ENCODE measurements at places on chromosomes 4 and X.

GRCh38 chr4:11421116-11421515, 7.6 kb downstream of the HS3ST1 start:
- no peak for DNase-seq

DNA sequence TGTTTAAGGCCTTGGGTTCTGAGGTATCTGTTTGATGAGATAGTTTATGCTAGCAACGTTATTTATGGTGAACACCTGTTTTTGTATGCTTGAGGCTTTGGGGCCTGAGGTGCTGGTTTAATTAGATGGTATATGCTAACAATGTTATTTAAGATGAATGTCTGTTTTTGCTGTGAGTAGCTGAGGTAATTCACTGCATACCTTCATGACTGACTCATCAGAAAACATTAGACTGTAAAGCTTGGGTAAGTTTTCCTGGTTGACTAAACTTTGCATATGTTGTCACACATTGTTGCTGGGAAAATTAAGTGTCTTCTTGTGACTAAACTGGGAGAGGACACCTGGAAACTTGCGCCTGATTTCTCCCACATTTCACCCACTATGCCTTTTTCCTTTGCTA, 1026.6 kb downstream of the RAPGEF2 start:
- no peak for DNase-seq

DNA sequence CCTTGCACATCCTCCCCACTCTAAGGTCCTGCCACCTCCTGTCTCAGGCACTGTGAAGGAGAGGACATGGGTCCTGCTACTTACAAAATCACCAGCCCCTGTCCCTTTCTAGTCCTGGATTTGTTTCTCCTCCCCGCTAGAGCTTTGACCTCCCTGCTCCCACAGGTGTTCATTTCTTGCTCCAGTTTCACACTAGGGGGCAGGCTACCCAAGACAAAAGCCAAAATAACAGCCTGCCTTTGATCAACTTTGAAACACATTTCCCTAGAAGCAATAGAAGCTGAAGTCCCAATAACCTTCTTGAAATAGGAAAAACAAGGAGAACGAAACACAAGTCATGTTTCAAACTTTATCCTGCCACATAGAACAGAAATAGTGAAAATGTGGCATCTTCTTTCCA, 164.4 kb downstream of the QDPR start:
- no peak for DNase-seq

- no peak for DNase-seq
These were observed 55.3 kb downstream of the ASB9 start for GRCh38 chrX:15214588-15214987.

DNA sequence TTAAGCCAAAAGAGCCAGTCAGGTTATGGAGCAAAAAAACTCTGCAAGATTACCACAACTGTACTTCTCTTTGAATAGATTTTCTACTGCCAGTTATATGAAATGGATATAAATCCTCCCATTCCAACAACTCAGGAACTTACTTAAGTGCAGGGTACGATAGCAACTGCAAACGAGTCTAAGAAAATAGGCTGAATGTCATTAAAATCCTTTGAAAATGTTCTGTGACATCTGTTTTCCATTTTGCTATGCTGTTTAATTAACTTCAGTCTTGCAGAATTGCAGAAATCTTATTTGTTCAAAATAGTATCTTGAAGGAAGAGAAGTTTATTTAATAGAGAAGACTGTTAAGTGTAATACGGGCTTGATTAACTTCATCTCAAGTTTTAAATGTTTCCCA, 243.8 kb downstream of the PALLD start:
- DNase-seq, result no peak

DNA sequence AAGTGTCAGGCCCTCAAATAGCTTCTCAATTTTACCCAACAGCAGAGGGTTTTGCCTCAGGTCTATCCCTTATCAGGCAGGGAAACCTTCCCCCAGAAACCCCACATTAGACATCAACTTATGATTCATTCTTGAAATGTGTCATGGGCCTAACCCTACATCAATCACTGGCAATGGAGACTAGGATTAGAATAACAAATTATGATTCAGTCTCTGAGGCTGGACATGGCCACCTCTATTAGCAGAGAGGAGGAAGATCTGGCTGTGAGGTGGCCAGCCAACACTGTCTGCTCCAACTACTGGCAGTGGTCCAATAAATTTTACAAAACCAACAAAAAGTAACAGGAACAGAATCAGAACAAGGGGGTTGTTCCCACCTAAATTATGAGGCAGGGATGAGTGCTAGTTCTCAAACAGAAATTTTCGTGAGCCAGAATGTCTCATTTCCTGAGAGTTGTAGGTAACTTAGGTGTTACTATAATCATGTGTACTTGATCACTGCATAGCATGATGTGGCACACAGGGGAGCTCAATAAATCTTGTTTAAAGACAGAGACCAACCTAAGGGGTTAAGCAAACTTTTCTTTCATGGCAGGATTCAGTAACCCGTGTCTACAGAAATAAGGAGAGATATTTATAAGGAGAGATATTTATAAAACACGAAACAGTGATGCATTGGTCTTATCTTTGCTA, 126.8 kb downstream of the NFKB1 start:
- DNase-seq, result no peak

DNA sequence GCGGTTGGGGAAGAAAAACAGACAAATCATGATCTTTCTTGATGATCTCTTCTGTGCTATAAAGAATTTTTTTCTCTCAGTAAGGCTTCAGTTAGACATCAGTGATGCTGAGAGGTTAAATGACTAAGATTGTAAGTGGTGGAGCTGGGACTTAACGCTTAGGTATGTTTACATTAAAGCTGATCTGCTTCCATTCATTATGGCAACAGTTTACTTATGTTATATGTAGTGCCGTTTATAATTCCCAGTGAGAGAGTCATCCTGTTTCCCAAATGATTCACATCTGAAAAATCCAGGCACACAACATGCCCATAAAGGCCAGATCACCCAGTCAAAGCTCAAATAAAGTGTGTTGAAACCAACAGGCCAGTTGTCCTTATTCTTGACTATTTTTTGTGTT, 50.1 kb downstream of the CENPVL3 start:
- DNase-seq, result no peak

- DNase-seq, result no peak
These were observed 395.9 kb upstream of the HS3ST1 start for GRCh38 chr4:11824566-11824965.

DNA sequence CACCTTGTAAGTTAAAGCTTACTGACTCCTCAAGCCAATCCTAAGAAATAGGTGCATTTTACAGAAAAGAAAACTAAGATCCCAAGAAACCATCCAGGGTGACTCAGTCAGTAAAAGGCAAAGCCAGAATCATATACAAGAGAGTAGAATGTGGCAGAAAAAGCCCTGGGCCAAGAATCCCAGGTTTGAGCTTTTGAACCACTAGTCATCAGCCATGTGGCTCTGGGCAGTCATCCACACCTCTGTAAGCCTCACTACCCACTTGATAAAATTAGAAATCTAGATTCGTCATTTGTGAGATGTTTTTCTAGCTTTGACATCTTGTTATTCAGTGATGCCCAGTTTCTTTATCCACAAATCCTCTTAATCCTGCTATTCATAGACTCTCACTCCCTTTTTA, 122.2 kb upstream of the PDE5A start:
- no peak for DNase-seq

GRCh38 chr4:109171070-109171469, 131.4 kb downstream of the COL25A1 start:
- DNase-seq, result no peak

Measured in DMS153 (cell line).